ENCODE measurements at places on chromosomes 1 and 21.

GRCh38 chr1:66400660-66401059 lies 133.3 kb upstream of the SGIP1 start:
- no peak overlapping the region for H3K27ac ChIP-seq
- no peaks in the 10 kb centered on the region for H3K36me3 ChIP-seq
- peaks cover 37% of the 10 kb centered on the region for H3K4me1 ChIP-seq
- H3K4me3 ChIP-seq: no peak overlapping the region
- H3K27me3 ChIP-seq: no peaks in the 10 kb centered on the region

- no peak overlapping the region for H3K27ac ChIP-seq
- peaks cover 23% of the 10 kb centered on the region for H3K4me1 ChIP-seq
- DNase-seq: peak; percentile 74
- no peaks in the 10 kb centered on the region for H3K36me3 ChIP-seq
- H3K27me3 ChIP-seq: peaks cover 13% of the 10 kb centered on the region
Observed at GRCh38 chr1:178093494-178093950, 382 bp upstream of the RASAL2 start.

DNA sequence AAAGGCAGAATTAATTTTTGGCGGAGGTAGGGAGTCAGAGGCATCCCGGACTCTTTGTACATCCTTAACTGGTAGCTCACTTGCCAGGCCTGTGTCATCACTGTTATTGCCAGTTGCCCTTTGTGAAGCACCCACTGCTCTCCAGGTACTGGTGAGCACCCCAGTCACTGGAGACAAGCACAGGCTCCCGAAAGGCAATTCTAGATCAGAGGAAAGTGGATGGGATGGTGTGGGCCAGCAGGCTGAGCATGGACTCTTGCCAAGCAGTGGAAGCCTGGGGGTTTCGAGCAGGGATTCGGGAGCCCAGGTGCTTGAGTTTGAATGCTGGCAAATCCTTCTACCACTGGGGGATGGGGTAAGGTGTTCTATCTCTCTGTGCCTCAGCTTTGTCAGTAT lies 551.1 kb downstream of the MATN1 start:
- H3K27me3 ChIP-seq: peaks cover 11% of the 10 kb centered on the region
- no peaks in the 10 kb centered on the region for H3K36me3 ChIP-seq
- no peaks in the 10 kb centered on the region for H3K4me1 ChIP-seq
- DNase-seq: no peak

- no peak for DNase-seq
- no peak overlapping the region for H3K27ac ChIP-seq
- peaks cover 34% of the 10 kb centered on the region for H3K36me3 ChIP-seq
- no peaks in the 10 kb centered on the region for H3K4me1 ChIP-seq
- H3K27me3 ChIP-seq: no peaks in the 10 kb centered on the region
Observed at GRCh38 chr1:161324020-161324419, 9.8 kb downstream of the SDHC start.

GRCh38 chr21:33273044-33273443 lies 6.9 kb downstream of the IL10RB start:
- H3K4me1 ChIP-seq: peaks cover 48% of the 10 kb centered on the region
- H3K27me3 ChIP-seq: no peaks in the 10 kb centered on the region
- no peak overlapping the region for H3K4me3 ChIP-seq
- DNase-seq: no peak
- peak overlapping the region; percentile 48 for H3K27ac ChIP-seq

DNA sequence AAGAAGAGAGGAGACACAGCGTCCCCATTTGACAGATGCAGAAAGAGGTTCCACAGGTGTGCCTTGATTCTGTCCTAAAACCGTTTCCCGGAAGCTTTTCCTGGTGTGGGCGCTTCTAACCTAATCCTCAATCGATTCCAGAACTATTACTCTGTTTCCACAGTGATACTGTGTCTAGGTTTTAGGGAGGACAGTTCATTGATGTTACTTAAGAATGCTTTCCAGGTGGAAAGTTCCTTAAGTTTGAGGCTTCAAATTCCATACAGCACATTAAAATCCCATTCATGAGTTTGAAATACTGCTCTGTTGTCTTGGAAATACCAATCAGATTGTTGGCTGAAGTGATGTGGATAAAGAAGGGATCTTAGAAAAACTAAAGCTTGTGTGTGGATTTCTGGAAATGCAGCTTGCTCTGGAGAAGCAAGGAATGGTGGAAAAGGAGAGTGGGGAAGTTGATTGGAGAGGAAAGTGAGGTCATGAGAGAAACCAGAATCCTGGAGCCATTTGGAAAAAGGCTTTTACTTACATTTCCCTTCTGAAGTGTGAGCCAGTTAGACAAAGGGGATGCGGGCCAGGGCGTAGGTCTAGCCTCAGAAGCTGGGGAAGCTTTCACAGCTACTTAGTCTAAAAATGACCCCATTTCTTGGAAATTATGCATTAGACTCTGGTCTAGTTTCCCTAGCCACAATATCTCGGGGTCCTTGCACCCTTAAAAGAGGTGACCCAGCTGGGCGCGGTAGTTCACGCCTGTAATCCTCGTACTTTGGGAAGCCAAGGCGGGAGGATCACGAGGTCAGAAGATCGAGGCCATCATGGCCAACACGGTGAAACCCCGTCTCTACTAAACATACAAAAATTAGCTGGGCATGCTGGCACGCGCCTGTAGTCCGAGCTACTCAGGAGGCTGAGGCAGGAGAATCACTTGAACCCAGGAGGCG lies 6.7 kb downstream of the ELF3 start:
- H3K4me1 ChIP-seq: no peaks in the 10 kb centered on the region
- no peak overlapping the region for H3K27ac ChIP-seq
- H3K27me3 ChIP-seq: no peaks in the 10 kb centered on the region
- no peak overlapping the region for H3K4me3 ChIP-seq
- no peak for DNase-seq
- H3K36me3 ChIP-seq: no peaks in the 10 kb centered on the region

- no peak for DNase-seq
- H3K27me3 ChIP-seq: no peaks in the 10 kb centered on the region
- H3K27ac ChIP-seq: no peak overlapping the region
- no peaks in the 10 kb centered on the region for H3K4me1 ChIP-seq
- no peak overlapping the region for H3K4me3 ChIP-seq
- H3K36me3 ChIP-seq: peaks cover 62% of the 10 kb centered on the region
Observed at GRCh38 chr21:36035381-36035791, 24.9 kb downstream of the SETD4 start.

DNA sequence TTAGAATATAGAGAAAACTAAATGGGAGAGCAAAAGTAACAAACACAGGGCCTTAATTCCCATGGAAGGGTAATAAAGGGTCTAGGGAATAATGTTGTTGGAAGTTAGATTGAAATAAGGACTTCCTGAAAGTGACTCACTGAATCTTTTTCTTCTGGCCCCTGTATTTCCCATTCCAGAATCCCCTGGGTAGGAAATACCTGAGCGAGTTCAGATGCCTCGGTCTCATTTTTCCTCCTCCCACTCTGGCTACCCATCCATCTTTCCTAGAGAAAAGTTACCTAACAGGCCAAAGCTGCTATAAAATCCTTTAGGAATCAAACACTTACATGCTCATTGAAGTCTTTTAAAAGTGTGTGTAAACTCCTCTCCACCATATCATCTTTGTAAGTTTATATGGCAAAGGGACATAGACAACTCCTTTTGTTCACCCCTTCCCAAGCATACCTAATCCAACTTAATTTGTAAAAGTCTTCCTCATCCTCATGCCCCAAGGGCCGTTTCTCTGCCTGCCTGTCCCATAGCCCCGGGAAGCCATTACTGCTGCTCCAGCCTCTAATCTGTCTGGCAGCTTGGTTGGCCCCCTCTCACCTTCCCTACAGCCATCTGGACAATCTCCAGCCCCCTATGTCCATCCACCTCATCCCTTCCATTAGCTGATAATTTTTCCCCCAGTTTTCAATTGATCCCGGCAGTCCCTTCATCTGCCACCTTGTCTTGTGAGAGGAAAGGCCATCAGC lies 3.3 kb upstream of the MEF2D start:
- DNase-seq: no peak
- no peaks in the 10 kb centered on the region for H3K27me3 ChIP-seq
- H3K36me3 ChIP-seq: no peaks in the 10 kb centered on the region

- H3K27me3 ChIP-seq: no peaks in the 10 kb centered on the region
- H3K36me3 ChIP-seq: no peaks in the 10 kb centered on the region
- no peak overlapping the region for H3K27ac ChIP-seq
- H3K4me3 ChIP-seq: no peak overlapping the region
- DNase-seq: no peak
Observed at GRCh38 chr1:36689992-36690391, 207.3 kb upstream of the CSF3R start.

- H3K4me1 ChIP-seq: peaks cover 4% of the 10 kb centered on the region
- no peak overlapping the region for H3K27ac ChIP-seq
- H3K27me3 ChIP-seq: no peaks in the 10 kb centered on the region
- DNase-seq: no peak
Observed at GRCh38 chr21:46545363-46545762, 59.5 kb downstream of the S100B start.

DNA sequence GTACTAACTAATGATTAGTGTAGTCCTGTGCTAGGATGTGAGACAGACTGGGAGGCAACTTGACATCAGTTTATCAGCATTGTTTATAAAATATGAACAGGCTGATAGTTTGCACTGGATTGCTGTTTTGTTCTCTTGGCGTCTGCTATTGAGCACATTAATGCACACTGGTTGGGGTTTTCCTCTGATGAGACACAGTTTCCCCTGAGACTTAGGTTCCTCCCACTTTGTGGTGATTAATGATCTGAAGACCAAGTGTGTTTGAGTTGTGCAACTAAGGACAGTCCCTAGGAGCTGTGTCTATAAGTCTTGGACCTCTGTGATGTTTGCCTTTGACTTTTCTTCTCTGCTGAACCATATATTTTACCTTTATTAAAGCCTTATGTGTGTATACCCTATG lies 1015.4 kb downstream of the AMY1C start:
- no peak overlapping the region for H3K4me3 ChIP-seq
- H3K4me1 ChIP-seq: no peaks in the 10 kb centered on the region

GRCh38 chr1:171166361-171166760 lies 18.7 kb upstream of the FMO2 start:
- H3K27me3 ChIP-seq: no peaks in the 10 kb centered on the region
- H3K27ac ChIP-seq: no peak overlapping the region
- no peak overlapping the region for H3K4me3 ChIP-seq
- DNase-seq: no peak
- no peaks in the 10 kb centered on the region for H3K4me1 ChIP-seq
- H3K36me3 ChIP-seq: no peaks in the 10 kb centered on the region

DNA sequence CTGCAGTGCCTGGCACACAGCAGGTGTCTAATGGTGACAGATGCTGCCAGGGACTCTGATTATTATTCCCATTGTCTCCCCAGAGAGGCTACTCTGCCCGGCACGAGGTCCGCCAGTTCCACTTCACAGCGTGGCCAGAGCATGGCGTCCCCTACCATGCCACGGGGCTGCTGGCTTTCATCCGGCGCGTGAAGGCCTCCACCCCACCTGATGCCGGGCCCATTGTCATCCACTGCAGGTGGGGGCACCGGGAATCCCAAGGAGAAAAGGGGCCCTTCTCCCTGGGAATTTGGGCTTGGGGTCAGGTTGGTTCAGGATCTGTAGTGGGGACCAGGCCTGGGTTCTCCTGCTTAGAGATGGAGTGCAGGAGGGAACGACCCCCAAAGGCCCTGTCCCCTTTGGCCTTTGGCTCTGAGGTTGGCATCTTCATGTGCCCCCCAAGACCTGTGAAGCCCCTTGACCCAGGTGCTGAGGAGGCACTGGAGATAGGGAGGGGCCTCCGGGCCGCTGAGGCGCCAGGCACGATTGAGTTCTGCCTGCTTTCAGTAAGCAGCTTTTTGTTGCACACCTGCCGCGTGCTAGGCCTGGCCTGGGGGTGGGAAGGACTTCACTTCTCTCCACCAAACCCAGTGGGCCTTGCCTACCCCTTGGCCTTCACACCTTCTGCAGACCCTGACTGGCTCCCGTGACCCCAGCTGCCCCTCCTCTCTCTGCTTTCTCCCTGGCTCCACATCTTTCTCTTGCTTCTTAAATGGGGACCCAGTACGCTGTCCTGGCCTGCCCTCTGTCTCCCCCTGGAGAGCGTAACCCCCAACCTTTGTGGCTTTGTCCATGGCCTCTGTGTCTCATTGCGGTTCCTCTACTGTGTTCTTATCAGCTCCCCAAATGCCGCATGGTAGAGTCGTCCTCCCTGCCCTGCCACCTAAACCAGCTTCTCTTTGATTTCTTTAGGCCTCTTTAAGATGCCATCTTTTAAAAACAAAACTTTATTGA lies 76.4 kb downstream of the PTPRU start:
- no peak overlapping the region for H3K27ac ChIP-seq
- no peaks in the 10 kb centered on the region for H3K27me3 ChIP-seq
- H3K4me1 ChIP-seq: no peaks in the 10 kb centered on the region
- no peak for DNase-seq
- no peaks in the 10 kb centered on the region for H3K36me3 ChIP-seq

GRCh38 chr1:78619446-78619802 lies 824 bp upstream of the IFI44L start:
- no peak overlapping the region for H3K4me3 ChIP-seq
- H3K36me3 ChIP-seq: no peaks in the 10 kb centered on the region
- H3K27me3 ChIP-seq: no peaks in the 10 kb centered on the region
- H3K27ac ChIP-seq: peak overlapping the region; percentile 77
- peaks cover 30% of the 10 kb centered on the region for H3K4me1 ChIP-seq
- DNase-seq: no peak

DNA sequence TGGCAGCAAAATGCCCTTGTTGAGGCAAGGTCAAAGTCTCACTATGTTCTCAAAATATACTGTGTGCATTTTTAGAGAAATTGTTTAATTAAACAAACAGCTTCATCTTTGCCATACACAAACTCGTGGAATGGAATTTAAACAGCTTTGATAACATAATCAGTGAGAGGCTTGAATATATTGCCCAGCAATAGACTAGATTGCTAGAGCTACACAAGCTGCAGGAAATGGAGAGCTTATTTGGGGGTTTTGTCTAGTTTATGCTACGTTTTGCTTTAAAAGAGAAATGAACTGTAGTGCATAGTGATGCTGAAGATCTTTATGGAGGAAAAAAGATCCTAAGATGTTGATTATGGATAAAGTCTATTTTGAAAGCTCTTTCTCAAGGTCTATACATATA lies 166.8 kb upstream of the HMCN1 start:
- H3K4me3 ChIP-seq: no peak overlapping the region
- DNase-seq: no peak
- peaks cover 32% of the 10 kb centered on the region for H3K4me1 ChIP-seq
- H3K36me3 ChIP-seq: no peaks in the 10 kb centered on the region
- H3K27ac ChIP-seq: no peak overlapping the region
- no peaks in the 10 kb centered on the region for H3K27me3 ChIP-seq

DNA sequence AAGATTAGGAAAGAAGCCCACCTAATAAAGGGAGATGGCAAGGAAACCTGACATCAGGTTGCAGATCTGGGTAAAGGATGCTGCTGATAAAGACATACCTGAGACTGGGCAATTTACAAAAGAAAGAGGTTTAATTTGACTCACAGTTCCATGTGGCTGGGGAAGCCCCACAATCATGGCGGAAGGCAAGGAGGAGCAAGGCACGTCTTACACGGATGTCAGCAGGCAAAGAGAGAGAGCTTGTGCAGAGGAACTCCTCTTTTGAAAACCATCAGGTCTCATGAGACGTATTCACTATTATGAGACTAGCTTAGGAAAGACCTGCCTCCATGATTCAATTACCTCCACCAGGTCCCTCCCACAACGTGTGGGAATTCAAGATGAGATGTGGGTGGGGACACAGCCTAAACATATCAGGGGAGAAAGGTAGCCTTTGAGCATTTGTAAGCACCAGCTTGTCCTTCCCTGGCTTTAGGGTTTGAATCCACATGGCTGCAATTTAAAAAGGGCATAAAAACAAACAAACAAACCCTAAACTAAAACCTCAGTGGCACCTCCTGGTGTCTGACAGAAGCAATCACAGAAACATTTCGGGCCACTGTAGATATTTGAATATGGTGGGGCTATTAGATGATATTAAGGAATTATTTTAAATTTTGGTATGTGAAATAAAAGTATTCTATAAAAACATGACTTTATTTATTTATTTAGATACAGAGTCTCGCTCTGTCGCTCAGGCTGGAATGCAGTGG lies 33.1 kb downstream of the SLC2A7 start:
- H3K4me3 ChIP-seq: no peak overlapping the region
- DNase-seq: no peak
- no peaks in the 10 kb centered on the region for H3K36me3 ChIP-seq
- H3K4me1 ChIP-seq: no peaks in the 10 kb centered on the region
- H3K27ac ChIP-seq: no peak overlapping the region
